ENCODE measurements at places on chromosomes 5 and 9.

- DNase-seq: no peak
Measured at GRCh38 chr9:116269250-116269649, 115.7 kb downstream of the PAPPA start.

DNA sequence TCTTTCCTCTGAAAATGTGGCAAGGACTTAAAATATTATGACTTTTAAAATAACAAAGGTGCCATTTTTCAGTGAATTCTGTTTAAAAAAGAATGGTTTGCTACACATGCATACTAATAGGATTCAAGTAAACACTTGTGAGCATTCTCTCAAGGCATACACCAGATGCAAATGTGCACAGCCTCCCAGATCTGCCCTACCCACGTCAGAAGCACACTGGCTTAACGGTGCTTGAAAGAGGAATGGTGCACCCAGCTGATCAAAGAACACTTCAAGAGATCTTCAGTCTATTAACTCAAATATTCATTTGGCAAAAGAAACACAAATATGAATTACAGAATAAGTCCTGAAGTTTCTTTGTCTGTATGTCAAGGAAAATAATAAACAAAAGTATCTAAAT is 15.8 kb downstream of the GABRB2 start:
- DNase-seq: peak; percentile 19

DNA sequence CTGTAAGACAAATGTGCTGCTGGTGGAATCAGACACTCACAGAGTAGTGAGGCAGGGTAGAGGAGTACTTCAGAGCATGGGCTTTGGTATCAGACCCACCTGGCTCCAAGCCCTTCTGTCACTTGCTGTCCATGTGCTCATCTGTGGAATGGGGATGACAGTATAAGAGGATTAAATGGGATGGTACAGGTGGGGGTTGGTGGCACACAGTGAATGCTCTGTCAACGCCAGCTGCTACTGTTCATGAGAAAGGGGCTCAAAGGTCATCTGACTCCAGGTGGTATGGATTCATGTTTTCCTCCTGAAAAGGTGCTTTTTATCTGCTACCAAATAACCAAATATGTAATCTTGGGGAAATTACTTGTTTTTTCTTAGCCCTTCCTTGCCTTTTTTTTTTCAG is 23.0 kb upstream of the PPARGC1B start:
- no peak for DNase-seq

DNA sequence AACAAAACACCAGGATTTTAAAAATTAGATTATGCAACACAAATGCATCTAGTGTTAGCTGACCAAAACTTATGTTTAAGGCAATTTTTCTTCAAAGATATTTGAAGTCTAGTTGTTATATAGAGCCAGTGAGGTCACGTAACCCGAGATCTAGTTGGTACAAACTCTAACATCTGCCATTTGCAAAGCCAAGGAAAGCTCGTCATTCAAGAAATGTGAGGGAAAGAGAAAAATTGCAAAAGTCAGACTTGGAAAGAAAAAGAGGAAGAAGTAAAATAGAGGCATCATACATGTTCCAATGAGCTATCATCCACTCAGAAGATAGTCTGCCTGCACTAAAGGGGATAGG is 293.4 kb upstream of the PUM3 start:
- DNase-seq: no peak

DNA sequence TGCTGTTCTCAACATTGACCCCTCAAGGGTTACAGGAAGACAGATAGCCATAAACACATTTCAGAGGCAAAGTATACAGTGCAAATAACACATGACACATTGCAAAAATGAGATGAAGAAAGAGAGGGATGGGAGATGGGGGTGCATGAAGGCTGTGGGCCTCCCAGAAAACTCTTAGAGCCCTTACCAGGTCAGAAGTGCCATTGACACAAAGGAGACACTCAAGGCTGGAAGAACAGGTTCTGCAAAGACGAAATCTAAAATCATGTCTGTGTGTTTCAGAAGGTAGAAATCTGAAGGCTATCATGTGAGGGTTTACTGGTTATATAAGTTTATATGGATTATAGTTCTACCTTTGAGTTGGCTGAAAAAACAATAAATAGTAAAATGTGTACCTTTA is 318.8 kb downstream of the BNC2 start:
- DNase-seq: no peak

GRCh38 chr5:160029540-160030139 is 20.7 kb downstream of the TTC1 start:
- DNase-seq: no peak

DNA sequence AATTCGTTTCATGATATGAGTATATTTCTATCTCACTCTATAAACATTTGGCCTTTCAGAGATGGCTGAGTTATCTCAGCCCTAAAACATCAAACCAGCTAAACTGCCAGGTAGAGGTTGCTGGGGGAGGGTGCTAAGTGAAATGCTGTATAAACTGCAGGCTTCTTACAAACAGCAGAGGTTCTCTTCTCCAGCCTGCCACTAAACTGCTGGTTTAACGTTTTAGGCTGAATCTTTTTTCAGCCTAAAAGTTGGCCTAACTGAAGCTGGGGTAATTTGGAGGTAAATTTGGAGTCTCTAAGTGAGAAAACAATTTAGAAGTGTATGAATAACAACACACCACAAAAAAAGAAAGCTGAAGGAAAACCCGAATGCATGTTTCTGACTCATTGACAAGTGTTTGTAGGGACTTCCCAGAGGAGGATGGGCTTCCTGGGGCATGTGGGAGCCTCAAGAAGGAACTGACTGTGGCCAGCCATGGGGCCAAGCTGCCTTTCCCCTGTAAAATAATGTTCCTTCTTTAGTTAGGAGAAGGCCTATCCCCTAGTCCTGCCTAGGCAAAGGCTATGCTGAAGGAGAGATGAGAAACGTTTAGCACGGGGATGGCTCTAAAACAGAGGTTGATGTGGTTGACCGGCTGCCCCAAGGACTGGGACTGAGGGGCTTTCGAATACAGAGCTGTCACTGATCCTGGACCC is 44.3 kb downstream of the SLC28A3 start:
- no peak for DNase-seq

DNA sequence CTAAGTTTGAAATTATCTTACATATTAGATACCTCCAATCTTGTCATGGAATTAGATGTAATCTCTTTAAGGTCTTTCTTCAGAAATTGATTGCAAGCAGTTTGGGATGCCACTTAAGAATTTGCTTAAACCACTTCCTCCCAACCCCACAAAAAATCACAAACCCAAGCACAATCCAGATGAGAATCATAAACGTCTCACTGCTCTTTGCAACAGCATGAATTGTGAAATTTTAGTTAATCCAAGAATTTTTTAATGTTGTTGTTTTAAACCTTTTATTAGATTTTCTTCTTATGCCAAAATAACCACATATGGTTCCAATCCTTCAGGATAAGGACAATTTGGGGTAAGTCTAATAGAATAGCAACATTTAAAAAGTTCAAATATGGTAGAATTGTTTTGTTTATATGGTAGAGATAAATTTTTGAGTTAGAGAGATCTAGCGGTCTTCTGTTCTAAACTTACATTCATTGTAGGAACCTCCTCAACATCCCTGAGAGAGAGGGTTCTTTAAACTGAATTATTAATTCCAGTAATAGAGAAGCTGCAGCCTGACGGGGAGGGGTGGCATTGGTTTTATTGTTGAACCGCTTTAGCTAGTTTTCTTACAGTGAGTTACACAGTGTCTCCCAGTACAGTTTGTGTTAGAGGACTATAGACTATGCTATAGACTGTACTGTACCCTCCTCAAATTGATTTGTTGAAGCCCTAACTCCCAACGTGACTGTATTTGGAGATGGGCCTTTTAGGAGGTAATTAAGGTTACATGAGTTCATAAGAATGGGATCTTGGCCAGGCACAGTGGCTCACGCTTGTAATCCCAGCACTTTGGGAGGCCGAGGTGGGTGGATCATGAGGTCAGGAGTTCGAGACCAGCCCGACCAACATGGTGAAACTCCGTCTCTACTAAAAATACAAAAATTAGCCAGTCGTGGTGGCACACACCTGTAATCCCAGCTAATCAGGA is 24.8 kb upstream of the IL6ST start:
- no peak for DNase-seq

Measured in NCI-H345 (cell line).